HS-27A (cell line): ENCODE measurements at places on chromosomes 1 and 21.

DNA sequence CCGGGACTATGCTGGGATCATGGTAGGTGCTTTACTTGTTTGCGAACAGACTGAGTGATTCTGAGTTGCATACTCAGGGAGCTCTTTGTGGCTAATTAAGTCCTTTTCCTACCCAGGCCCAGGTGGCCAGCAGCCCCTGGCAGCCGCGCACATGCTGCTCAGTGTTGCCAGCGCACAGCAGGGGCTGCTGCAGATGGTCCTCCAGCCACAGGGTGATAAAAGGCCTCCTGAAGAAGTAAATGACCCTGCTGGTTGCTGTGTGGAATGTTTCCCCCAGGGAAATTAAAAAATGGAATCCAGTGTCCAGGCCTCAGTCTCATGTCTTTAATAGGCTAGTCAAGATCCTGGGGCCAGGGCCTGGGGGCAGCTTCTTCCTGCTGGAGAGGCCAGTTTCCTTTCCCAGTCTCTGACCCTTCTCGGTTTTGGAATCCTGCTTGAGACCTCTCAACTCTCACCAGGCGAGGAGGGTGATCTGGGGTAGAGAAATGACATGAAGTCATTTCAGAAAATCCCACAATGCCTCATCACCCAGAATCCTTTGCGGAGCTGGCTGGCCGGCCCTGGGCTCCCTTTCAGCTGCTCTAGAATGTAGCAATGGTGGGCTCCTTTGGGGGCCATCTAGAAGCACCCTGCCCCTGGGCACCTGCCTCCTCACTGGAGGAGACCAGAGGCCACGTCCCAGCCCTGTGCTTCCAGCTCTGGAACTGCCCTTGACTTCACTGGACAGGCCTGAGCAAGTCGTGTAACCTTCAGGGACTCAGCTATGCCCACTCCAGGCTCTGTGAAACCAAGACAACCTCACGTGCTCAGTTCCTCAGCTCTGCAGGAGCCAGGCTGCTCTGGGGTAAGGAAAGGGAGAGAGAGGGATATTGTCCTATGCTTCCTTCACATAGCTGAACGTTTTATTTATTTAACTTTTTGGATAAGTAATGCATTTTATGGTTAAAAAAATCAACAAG is 131.4 kb downstream of the MRPS6 start:
- no peak for DNase-seq

GRCh38 chr1:68384321-68384813 is 65.4 kb downstream of the RPE65 start:
- peak; percentile 97 for DNase-seq

DNA sequence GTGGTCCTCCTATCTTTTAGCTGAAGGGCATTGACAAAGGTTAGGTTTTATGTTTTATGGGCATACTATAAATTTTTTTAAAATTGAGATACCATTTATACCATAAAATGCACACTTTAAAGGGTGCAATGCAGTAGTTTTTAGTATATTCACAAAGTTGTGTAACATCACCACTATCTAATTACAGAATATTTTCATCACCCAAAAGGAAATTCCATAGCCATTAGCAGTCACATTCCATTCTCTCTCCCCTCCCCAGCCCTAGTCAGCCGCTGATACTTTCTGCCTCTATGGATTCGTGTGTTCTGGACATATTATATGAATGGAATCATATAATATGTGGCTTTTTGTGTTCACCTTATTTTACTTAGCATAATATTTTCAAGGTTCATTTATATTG is 135.8 kb upstream of the B3GALT2 start:
- DNase-seq: peak; percentile 81

DNA sequence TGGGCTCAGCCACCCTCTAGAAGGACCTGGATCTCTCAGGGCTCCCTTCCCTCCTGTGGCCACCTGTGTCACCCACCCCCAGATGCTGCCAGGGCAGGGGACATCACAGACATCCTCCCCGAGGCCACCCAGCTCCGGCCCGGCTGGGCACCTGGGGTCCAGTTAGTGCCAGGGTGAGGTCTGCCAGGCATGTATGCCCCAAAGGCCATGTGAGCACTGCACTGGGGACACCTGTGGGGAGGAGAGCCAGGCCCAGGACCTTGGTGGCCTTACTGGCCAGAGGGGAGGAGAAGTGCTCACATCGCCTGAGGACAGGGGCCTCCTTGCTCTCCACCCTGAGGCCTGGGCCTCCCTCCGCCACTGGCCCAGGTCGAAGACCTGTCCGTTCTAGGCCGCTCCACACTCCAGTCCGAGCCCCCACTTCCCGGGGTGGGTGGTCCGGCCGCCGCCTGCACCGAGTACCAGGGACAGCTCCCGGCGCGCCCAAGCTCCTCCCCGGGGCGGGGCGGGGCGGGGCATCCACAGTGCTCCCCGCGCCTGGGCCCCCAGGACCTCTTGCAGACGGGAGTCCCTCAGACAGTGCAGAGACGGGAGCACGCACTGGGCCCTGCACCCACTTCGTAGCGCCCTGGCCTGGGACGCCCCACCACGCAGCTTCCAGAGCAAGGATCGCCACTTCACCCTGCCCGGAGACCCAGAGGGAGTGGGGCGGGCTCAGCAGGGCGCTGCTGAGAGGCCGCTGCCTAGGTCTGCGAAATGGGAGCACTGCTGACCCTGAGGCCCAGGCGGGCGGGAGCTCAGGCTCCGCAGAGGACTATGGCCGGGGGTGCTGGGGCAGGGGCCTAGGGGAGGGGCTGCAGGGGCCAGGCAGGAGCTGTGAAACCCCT is 34.3 kb upstream of the CCDC27 start:
- no peak for DNase-seq

GRCh38 chr1:18256282-18257235 is 149.0 kb downstream of the IGSF21 start:
- no peak for DNase-seq

GRCh38 chr1:40952744-40953315 is 26.7 kb upstream of the CTPS1 start:
- DNase-seq: no peak
